Karpas-422 (cell line): ENCODE measurements at places on chromosomes 3 and 15.

DNA sequence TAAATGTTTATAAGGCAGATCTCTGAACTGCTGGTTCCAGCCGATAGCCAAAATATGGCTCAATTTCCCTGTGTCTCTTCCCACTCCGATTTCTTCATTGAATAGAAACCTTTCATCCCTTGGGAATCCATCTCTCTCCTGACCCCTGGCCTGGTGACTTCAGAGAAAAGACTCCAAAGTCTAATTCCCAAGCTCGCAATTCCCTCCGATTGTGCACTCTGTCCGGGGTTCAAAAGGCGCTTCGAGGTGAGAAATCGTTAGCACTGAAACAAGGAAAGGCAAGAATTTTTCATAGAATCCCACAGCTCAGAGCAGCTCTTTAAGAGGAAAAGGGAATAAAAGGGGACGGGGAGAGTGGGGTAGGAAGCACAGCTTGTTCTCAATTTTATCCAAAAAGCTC lies 18.4 kb upstream of the RAD18 start:
- no peak for DNase-seq
- no peaks in the 10 kb centered on the region for H3K27me3 ChIP-seq
- no peaks in the 10 kb centered on the region for H3K4me1 ChIP-seq
- no peaks in the 10 kb centered on the region for H3K36me3 ChIP-seq

- no peak within 1 kb of the TSS for H3K27ac ChIP-seq
- no peak for DNase-seq
- H3K27me3 ChIP-seq = no peaks in the 10 kb centered on the region
- peaks cover 8% of the 10 kb centered on the region for H3K4me1 ChIP-seq
- H3K36me3 ChIP-seq = no peaks in the 10 kb centered on the region
- H3K4me3 ChIP-seq = no peak within 1 kb of the TSS
These were observed at the start of gene ROBO2 for GRCh38 chr3:77039606-77040171. TSS of gene ROBO2 (plus strand) at chr3:77040099. CDS start at chr3:77040786, 687 bp downstream.

DNA sequence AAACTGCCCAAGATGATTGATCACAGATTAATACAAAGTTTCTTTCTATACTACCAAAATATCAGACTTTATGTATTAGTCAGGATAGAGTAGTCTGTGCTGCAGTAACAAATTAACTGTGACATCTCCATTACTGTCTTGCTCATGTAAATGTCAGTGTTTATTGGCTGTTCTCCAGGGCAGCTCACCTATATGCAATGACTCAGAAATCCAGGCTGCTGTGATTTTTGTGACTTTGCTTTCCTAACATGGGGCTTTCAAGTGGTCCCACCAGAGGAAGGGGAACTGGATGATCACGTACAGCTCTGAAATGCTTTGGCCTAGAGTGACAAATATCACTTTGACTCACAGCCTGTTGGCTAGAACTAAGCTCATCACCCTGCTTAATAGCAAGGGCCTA lies 12.9 kb downstream of the PLS1 start:
- no peaks in the 10 kb centered on the region for H3K36me3 ChIP-seq
- H3K27ac ChIP-seq = no peak overlapping the region
- H3K4me1 ChIP-seq = no peaks in the 10 kb centered on the region
- no peak overlapping the region for H3K4me3 ChIP-seq

GRCh38 chr3:123349201-123349535 lies 99.7 kb downstream of the ADCY5 start:
- H3K27me3 ChIP-seq = no peaks in the 10 kb centered on the region
- no peaks in the 10 kb centered on the region for H3K36me3 ChIP-seq
- no peak overlapping the region for H3K27ac ChIP-seq

DNA sequence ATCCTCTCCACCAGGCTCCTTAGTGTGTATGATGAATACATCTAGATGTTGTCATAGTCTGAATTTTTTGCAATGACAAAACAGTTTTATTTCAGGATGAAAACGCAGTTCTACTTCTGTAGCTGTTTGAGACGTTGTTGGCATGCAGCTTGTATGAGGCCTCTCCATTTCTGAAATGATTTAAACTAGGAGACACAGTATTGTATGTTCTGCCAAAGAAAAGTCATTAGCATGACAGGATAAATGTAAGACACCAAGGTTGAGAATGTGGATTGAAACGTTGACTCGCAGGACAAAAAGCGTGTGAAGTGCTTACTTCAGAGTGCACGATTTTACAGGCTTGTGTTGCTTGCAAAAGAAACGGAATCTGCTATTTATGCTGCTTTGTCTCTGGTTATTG lies 35.3 kb downstream of the ABHD17C start:
- H3K36me3 ChIP-seq = no peaks in the 10 kb centered on the region
- no peak for DNase-seq
- no peak overlapping the region for H3K4me3 ChIP-seq
- H3K27ac ChIP-seq = no peak overlapping the region

DNA sequence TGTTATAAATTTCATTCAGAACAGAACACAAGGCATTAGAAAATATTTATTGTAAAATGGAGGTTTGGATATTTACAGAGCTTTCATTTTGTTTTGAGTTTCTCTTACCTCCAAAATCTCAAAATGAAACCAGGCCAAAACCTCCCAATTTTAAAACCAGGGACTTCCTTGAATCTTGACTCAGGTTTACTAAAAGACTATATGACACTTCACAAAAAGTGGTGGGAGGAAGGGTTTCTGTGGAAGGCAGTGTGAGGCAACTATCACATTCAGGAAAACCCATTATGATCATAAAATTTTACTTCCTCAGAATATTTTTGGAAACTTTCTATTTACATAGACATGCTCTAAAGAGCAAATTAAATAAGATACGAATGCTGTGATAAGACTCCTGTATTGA lies 205.8 kb upstream of the EOMES start:
- H3K36me3 ChIP-seq = no peaks in the 10 kb centered on the region
- no peak overlapping the region for H3K27ac ChIP-seq
- no peak overlapping the region for H3K4me3 ChIP-seq
- no peaks in the 10 kb centered on the region for H3K27me3 ChIP-seq

- no peaks in the 10 kb centered on the region for H3K36me3 ChIP-seq
- H3K4me1 ChIP-seq = peaks cover 99% of the 10 kb centered on the region
- no peak overlapping the region for H3K27ac ChIP-seq
- H3K4me3 ChIP-seq = no peak overlapping the region
These were observed 50.9 kb downstream of the CORO2B start for GRCh38 chr15:68629519-68630210.

DNA sequence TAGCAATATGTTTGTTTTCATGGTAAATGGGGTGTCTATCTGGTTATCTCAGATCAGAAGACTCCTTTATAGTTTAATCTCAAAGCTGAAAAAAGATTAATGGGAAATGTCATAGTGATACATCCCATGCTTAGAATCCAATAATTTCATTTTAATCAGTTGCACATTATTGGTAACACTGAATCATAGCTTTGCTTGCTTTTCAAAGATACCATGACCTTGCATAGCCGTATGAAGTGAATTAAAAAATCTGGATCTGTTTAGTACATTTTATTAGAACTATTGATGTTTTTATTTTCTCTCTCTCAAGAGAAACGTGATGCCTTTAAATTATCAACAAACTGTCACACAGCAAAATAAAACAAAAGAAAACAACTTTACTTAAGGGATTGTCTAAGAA lies 506.7 kb upstream of the SGO1 start:
- H3K27me3 ChIP-seq = no peaks in the 10 kb centered on the region
- no peaks in the 10 kb centered on the region for H3K4me1 ChIP-seq
- H3K27ac ChIP-seq = no peak overlapping the region
- no peak for DNase-seq
- no peaks in the 10 kb centered on the region for H3K36me3 ChIP-seq

GRCh38 chr3:147371140-147371539 lies 35.2 kb downstream of the ZIC4 start:
- H3K36me3 ChIP-seq = no peaks in the 10 kb centered on the region
- no peak for DNase-seq
- no peak overlapping the region for H3K4me3 ChIP-seq
- H3K27me3 ChIP-seq = no peaks in the 10 kb centered on the region

DNA sequence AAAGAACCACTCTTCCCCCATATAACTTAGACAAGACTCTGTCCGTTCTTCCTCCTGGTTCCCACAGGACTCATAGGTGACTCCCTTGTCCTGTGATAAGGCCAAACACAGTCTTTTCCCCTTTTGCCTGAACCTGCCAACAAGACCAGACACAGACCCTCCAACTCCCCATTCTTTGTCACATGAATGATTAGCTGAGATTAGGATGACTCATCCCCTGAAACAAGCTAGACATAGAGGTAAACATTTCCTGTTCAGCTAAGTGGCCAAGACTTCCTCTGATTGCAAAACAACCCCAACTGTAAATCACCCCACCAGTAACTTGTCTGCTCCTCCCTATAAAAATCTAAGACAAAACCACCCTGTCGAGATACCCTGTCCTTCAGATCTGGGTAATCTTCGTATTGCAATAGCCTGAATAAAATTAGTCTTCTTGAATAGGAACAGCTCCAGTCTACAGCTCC lies 11.4 kb upstream of the HTR3E start:
- H3K36me3 ChIP-seq = no peaks in the 10 kb centered on the region
- H3K4me1 ChIP-seq = no peaks in the 10 kb centered on the region
- H3K4me3 ChIP-seq = no peak overlapping the region
- no peaks in the 10 kb centered on the region for H3K27me3 ChIP-seq
- no peak for DNase-seq
